T-helper 2 cell treated with Interferon-gamma antibody and Interleukin-4, amounts not matched to agents 5 μg/mL and 100 μg/mL, for 36 hours (primary cell): ENCODE measurements at places on chromosomes 6 and 20.
A peak's percentile ranks its signal among the peaks of the same experiment; 100 is the strongest.

- no peak overlapping the region for H3K27ac ChIP-seq
- peaks cover 1% of the 10 kb centered on the region for H3K27me3 ChIP-seq
- no peak overlapping the region for H3K4me3 ChIP-seq
- H3K36me3 ChIP-seq, result no peaks in the 10 kb centered on the region
- peaks cover 3% of the 10 kb centered on the region for H3K4me1 ChIP-seq
- no peak for DNase-seq
Measured at GRCh38 chr6:14200047-14200446, 82.5 kb downstream of the CD83 start.

DNA sequence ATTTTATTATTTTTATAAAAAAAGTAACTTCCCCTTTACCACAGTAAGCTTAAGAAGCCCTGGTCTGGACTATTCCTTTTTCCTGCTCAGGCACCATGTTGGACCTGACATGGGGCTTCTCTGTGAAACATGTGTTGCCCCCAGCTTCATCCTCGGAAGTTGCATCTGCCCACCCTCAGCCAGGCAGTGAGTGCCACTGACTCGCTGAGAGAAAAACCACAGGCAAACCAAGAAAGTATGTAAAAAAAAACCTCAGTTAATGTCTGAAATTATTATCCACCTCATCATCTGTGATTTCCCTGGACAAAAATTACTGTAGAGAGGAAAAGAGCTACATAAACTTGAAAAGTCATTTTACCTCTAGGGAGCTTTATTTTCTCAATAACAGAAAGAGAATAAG lies 109.9 kb upstream of the MCHR2 start:
- no peak overlapping the region for H3K4me3 ChIP-seq
- H3K36me3 ChIP-seq, result no peaks in the 10 kb centered on the region
- DNase-seq, result no peak
- H3K27ac ChIP-seq, result no peak overlapping the region

- peak; percentile 17 for DNase-seq
- H3K4me3 ChIP-seq, result peak overlapping the region; percentile 48
- H3K36me3 ChIP-seq, result peaks cover 5% of the 10 kb centered on the region
- H3K27ac ChIP-seq, result peak overlapping the region; percentile 69
Measured at GRCh38 chr6:127460465-127460864, 1.3 kb upstream of the KIAA0408 start.

DNA sequence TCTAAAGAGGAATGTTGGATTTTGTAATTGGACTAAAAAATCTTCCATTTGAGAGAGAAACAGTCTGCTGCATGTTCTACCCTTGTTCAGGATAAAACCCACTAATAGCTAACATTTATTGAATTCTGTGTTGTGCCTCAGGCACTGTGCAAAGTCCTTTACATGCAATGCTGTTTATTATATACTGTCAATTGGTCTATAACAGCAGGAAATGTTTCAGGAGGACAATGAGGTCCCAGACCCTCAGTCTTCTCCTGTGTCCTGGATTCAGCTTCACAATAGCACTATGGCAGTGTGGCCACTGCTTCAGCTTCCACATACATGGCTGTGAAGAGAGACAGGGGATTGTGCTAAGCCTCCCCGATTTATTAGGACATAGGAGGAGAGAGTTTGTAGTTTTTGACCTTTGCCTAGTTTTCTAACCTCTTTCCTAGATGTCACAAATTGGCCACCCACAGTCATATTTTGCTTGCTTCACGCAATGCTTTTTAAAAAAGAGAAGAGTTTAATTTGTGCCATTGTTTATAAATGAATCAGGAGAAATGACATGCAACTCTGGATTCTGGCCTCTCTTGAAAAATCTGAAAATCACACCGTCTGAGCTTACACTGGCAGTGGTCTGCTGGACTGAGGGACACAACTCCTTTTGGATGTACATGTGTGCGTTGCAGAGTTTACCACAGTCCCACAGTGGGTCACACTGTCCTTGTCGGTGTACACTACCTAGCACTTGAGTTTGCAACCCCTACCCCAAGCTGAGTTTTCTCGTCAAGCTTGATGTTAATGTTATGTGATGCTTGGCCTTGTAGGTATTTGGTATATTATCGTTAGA lies 11.3 kb downstream of the PTPN1 start:
- peaks cover 39% of the 10 kb centered on the region for H3K36me3 ChIP-seq
- H3K27me3 ChIP-seq, result no peaks in the 10 kb centered on the region
- DNase-seq, result no peak
- H3K4me3 ChIP-seq, result peak overlapping the region; percentile 9
- H3K4me1 ChIP-seq, result peaks cover 62% of the 10 kb centered on the region

GRCh38 chr20:951384-952169 lies 35.4 kb upstream of the ANGPT4 start:
- H3K27ac ChIP-seq, result no peak overlapping the region
- peaks cover 15% of the 10 kb centered on the region for H3K27me3 ChIP-seq
- no peak for DNase-seq
- no peaks in the 10 kb centered on the region for H3K36me3 ChIP-seq

DNA sequence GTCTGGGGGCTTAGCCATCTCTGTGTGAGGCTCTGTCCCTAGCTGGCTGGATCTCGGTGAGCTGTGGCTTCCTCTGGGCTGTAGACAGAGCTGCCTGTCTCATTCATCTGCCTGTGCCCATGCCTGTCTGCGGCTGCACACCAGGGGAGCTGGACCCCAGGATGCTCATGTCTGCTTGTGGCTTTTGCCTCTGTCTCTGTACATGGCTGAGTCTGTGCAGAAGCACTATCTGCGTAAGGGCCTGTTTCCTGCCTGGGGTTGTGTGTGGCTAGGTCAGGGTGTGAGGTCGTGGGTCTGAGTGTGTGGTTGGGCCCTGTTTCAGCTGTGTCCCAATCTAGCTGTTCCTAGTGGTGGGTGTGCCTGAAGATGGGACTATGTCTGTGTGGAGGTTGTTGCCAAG lies 68.2 kb downstream of the CDH22 start:
- no peaks in the 10 kb centered on the region for H3K36me3 ChIP-seq
- no peak overlapping the region for H3K27ac ChIP-seq
- H3K27me3 ChIP-seq, result peaks cover 2% of the 10 kb centered on the region
- H3K4me3 ChIP-seq, result no peak overlapping the region

- peaks cover 29% of the 10 kb centered on the region for H3K4me1 ChIP-seq
- no peak overlapping the region for H3K4me3 ChIP-seq
- DNase-seq, result no peak
- peaks cover 4% of the 10 kb centered on the region for H3K27me3 ChIP-seq
- H3K27ac ChIP-seq, result no peak overlapping the region
Measured at GRCh38 chr6:119440953-119441352, 91.4 kb upstream of the MAN1A1 start.

GRCh38 chr20:3745686-3746173 lies 13.2 kb downstream of the HSPA12B start:
- H3K4me1 ChIP-seq, result peaks cover 11% of the 10 kb centered on the region
- H3K4me3 ChIP-seq, result no peak overlapping the region
- no peak for DNase-seq
- H3K27ac ChIP-seq, result no peak overlapping the region
- no peaks in the 10 kb centered on the region for H3K36me3 ChIP-seq
- H3K27me3 ChIP-seq, result peaks cover 8% of the 10 kb centered on the region

DNA sequence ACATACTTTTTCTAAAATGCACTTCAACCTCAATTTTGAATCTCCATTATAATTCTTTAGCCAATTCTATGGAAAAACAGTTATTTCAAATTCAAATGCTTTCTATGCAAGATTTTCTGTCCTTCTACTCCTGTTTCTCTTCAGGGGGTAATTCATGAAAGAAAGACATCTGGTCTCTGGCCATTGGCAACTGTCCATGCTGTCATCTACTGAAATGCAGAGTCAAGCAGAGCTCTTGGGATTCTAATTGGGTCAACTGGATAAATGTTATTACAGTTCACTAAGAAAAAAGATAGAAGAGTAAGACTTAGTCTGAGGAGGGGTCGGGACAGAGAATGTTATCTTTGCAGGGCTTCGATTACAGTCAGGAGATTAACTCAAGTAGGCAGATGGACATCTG lies 22.0 kb upstream of the BMP5 start:
- H3K27me3 ChIP-seq, result no peaks in the 10 kb centered on the region
- no peaks in the 10 kb centered on the region for H3K4me1 ChIP-seq
- no peaks in the 10 kb centered on the region for H3K36me3 ChIP-seq

DNA sequence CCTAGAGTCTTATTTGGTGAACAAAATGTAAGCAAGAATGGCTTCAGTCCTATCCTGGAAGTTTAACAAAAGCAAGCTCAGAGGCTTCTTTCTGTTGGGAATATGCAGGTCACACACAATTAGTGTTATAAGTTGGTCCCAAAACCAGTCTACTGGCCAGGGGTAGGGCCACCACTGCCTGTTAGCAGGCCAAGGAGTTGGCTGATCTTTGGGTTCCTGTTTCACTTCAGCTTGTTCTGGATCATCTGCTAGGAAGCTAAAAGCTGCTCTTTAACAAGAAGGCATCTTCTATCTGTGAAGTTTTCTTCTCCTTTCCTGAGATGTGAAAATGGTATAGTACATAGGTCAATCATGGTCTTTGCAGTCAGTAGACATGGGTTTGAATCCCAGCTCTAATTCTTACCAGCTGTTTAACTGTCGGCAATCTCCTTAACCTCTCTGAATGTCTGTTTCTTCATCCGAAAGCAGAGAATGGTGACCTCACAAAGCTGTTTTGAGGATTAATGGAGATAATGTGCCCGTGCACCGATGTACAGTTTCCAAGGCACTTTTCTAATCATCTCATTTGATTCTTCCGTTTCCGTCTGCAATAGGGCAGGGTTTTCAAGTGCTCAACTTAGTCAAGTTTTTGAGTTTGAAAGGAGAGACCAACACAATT lies 271.2 kb upstream of the TAB2 start:
- H3K27ac ChIP-seq, result peak overlapping the region; percentile 39
- peaks cover 10% of the 10 kb centered on the region for H3K36me3 ChIP-seq
- peak overlapping the region; percentile 70 for H3K4me3 ChIP-seq
- H3K4me1 ChIP-seq, result peaks cover 60% of the 10 kb centered on the region
- no peaks in the 10 kb centered on the region for H3K27me3 ChIP-seq

DNA sequence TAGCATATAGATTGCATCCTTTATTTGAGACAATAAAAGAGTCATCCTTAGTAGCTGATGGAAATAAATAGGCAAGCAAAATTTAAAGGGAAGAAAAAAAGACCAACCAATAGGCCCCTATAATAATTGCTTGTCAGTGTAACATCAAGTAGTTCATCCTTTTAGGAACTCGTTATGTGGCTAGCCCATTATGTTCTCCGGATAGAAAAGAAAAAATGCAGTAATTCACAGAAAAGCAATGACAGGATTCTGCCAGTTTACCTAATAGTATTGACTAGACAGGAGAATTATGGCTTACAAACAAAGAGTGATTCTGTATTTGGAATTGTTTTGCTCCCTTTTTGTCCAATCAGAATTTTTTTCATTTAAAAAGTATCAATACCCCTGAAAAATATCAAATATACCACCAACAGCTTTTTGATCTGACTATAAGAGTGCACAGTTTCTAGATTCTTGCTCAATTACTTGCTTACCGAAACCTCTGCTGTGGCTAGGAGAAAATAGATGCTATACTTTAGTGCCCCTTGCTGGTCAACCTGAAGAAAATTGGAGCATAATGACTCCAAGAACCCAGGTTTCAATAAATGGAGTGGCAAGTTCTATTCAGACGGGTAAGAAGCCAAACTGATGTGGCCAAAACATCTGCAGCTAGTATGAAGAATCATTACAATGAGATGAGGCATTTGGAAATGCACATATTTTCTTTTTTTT lies 91.5 kb upstream of the SASH1 start:
- no peak for DNase-seq
- H3K27ac ChIP-seq, result no peak overlapping the region
- no peak overlapping the region for H3K4me3 ChIP-seq
- H3K27me3 ChIP-seq, result peaks cover 6% of the 10 kb centered on the region

DNA sequence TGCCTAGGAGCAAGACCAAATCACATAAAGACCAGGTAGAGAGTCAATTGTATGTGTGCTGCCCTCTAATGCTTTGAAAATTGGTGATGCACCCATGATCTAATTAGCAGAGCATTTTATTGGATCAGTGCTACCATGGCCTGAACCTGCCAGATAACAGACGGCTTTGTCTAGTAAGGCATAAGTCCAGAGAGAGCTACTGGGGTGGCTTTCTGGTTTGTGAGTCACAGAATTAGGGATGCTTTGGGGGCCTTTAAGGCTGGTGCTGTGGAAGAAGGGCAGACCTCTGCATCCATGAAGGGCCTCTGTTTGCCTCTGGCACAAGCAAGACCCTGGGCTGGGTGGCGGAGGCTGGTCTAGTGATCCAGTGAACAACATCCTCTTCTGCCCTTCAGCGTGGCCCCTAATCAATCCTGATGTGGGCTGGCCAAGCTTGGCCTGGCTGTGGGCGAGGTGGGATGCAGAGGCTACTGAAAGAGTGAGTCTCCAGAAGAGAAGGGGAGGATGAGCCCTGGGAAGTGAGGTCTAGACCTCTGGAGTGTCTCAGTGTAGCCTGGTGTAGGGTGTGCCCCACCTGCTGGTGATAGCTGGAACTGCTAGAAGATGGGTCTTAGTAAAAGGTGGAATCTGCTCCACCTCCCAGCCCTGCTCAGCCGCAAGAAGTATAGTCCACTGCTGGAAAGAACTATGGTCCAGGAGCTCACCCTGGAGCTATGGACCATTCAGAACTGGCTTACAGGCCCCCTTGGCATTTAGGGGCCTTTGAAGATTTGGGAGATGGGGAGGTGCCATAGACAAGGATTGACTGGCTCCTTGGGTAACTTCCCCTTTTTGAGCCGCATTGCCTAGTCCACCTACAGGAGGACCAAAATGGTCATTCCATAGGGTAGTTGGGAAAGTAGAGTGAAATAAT lies 36.7 kb upstream of the AAR2 start:
- H3K4me1 ChIP-seq, result peaks cover 1% of the 10 kb centered on the region
- H3K4me3 ChIP-seq, result no peak overlapping the region
- no peaks in the 10 kb centered on the region for H3K36me3 ChIP-seq
- no peak overlapping the region for H3K27ac ChIP-seq

- DNase-seq, result no peak
- H3K27me3 ChIP-seq, result no peaks in the 10 kb centered on the region
- H3K4me1 ChIP-seq, result no peaks in the 10 kb centered on the region
- no peak overlapping the region for H3K27ac ChIP-seq
- H3K4me3 ChIP-seq, result no peak overlapping the region
Measured at GRCh38 chr20:24648481-24648880, 179.1 kb downstream of the SYNDIG1 start.

DNA sequence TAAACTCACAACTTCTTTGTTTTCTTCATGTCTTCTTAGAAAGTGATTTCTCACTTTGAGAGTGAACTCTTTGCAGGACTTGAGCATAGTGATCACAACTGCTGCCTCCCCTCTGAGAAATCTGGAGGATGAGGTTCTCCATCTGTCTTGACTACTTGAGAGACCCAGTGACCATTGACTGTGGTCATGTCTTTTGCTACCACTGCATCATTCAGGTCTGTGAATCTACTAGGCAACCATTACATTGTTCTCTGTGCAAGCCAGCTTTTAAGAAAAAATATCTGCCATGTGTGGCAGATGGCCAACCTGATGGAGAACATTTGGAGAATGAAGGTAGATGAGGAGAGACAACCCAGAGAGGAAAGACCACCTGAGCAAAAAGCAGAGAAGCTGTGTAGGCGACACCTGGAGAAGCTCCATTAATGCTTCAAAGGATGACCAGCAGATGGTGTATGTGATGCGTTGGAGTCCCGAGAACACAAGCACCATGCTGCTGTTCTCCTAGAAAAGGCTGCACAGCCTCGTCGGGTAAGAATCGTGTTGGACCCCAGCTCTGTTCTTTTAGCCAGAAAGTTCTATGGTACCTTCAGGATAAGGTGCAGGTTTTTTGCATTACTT lies 25.1 kb upstream of the TRIM26 start:
- peaks cover 40% of the 10 kb centered on the region for H3K27me3 ChIP-seq
- H3K4me3 ChIP-seq, result no peak overlapping the region
- DNase-seq, result no peak
- H3K4me1 ChIP-seq, result no peaks in the 10 kb centered on the region

- H3K27me3 ChIP-seq, result no peaks in the 10 kb centered on the region
- no peak overlapping the region for H3K27ac ChIP-seq
- no peak for DNase-seq
- H3K4me1 ChIP-seq, result no peaks in the 10 kb centered on the region
Measured at GRCh38 chr6:66993272-66993671, 1286.2 kb upstream of the EYS start.
